DMS79 treated with DMSO at 0.1 percent for 48 hours (cell line): ENCODE measurements at places on chromosomes 16 and 17.
A peak's percentile ranks its signal among the peaks of the same experiment; 100 is the strongest.

DNA sequence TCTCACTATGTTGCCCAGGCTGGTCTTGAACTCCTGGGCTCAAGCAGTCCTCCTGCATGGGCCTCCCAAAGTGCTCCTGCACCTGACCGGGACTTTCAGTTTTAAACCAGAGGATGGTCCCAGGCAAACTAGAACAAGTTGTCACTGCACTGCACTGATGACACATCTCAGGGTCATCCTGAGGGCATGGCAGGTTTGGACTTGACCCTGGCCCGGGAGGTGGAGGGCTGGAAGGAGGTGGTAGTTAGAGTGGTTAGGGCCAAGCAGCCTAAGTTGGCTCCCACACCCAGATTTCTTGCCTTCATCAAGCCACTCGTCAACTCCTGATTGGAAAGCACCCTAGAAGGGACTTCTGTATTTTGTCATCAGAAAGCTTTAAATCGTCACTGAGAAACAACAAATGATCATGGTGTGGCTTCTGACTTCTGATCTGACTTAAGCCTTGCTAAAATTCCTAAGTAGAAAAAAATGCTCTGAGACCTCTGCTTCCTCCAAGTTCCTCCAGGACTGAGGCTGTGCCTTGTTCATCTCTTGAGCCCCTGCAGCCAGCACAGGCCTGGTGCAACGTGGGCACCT, 43.5 kb downstream of the EMP2 start:
- DNase-seq: no peak

GRCh38 chr17:68657576-68657975, 56.4 kb upstream of the FAM20A start:
- DNase-seq: no peak

DNA sequence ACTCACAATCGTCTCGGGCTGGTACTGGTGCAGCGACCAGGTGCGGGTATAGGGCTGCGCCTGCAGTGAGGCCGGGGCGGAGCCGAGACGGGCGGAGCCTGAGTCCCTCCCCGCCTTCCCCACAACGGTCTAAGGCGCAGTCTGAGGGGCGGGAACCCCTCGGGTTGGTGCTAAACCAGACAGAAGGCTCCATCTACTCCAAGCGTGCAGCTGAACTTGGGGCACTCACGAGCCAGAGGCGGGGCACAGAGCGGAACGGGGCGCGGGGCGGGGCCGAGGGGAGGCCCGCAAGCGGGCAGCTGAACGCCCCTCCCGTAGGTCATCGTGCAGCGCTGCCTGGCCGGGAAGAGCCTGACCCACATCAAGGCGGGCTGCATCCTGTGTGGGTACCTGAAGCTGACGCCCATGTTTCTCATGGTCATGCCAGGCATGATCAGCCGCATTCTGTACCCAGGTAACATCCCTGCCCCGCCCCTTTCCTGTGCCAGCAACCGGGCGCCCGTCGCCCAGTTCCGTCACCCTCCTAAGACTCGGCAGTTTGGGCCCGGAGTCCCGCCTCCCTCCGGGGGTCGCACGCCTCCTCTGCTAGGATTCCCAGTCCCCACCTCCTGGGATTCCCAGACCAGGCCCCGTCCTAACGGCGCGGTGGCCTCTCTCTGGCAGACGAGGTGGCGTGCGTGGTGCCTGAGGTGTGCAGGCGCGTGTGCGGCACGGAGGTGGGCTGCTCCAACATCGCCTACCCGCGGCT, 5.0 kb downstream of the SLC5A2 start:
- peak; percentile 85 for DNase-seq

GRCh38 chr16:31025339-31025738, 8.0 kb upstream of the STX4 start:
- no peak for DNase-seq

DNA sequence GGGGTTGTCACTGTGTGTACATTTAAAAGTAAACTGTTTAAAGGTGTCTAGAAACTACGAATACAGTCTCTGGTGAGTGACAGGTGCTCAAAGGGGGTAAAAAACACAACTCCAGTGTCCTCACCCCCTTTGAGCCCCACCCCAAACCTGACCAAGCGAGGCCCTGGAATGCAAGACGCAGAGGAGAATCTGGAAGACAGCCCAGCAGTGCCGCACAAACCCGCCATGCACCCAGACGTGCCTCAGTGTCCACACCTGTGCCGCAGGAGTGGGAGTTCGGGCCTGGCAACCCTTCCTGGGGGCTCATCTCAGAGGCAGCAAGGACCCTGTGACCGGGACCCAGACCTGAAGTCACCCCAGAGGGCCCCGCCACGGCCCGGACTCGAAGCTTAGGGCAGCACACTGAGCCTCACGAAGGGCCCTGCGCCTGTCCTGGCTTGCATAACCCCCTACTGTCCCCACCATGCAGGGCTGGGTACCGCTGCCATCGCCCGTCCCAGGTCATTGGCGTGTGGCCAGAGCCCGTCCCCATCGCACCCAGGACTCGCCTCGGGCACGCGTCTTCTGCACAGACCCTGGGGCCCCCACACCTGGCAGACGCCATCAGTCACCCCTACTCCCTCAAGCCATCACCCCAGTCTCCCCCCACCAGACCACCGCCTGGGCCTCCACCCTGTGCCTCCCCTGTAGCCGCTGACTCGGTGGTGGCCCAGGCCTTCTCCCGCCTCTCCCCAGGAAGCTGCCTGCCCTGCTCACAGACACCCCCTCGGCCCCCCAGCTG, 33.0 kb upstream of the ZC3H18 start:
- DNase-seq: no peak

- no peak for DNase-seq
Observed at GRCh38 chr17:27952366-27952765, 59.2 kb upstream of the LYRM9 start.

DNA sequence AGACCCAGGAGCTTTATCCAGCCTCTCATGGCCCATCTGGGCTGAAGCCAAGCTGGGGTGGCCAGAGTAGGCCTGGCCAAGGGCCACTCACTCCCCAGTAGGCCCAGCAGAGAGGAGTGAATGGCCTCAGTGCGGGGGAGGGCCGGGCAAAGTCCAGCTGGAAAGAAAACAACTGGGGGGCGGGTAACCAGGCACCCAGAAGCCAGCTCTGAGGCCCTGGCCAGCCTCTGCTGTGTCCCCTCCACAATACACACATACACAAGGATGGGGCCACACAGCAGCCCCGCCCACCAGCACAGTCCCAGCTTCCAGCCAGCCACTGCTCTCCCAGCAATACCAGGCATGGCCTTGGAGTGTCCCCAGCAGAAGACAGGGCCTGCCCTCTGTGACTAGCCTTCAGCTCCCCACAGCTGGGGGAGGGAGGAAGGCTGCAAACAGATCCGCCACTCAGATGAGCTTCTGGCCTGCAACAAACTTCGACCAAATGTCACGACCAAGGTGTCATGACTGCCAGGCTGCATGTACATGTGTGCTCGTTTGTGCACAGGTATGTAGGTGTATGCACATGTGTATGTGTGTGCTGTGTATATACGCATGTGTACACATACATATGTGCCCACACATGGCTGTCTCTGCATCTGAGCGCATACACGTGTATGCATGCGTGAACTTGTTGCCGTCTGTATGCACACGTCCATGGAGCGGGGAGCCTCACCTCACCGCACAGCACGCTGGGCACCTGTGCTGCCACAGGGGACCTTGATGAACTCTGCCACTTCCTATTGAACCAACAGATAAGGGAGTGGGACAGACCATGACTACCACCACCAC, 5.0 kb downstream of the CARHSP1 start:
- DNase-seq: no peak

DNA sequence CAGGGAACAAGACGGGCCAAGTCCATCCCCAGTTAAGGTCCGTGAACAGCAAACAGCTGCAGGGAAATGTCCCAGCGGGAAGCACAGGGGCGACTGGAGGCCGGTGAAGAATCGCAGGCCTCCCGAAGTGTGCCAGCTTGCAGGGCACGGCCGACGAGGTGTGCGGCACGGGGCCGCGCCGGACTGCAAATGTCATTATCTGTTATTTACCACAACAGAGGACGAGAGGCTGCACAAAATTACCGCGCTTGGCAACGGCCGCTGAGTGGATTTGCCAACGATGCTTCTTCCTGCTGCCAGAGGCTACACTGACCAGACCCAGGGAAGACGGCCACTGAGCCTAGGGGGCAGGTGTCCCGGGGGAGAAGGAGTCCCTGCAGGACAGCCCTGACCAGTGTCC, 53.1 kb downstream of the RPH3AL start:
- no peak for DNase-seq

DNA sequence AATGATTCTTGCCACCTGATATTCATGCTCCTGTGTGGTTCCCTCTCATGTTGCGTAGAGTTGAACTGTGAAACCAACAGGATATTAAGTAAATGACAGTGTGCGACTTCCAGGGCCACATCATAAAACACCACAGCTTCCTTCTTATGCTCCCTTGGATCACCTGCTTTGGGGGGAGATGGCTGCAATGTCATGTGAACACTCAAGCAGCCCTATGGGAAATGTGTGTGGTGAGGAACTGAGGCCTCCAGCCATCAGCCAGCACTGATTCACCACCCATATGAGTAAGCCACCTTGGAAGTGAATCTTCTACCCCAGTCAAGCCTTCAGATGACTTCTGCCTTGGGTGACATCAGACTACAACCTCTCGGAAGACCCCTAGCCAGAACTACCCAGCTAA, 427.5 kb downstream of the UTP18 start:
- DNase-seq: no peak

- DNase-seq: peak; percentile 67
Observed at GRCh38 chr16:69187446-69188235, 677 bp downstream of the SNTB2 start.

DNA sequence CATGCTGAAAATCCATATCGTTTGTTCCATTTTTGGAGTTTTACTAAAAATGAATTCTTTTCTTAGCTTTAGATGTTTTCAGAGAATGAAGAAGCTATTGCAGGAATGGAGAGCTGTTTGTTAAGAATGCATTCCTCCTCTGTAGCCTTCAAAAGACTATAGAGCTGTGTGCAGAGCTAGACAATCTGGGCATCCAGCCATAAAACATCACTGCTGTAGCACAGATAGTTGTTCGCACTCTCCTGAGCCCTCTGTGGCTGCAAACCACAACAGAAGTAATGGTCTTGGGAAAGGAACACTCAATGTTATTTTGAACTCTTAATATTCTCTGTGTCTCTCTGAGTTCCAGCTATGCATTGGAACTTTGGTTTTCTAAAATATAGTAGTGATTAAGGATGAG, 4.9 kb downstream of the TNRC6C start:
- peak; percentile 68 for DNase-seq

GRCh38 chr17:40552806-40553693, 12.2 kb downstream of the CCR7 start:
- no peak for DNase-seq

GRCh38 chr17:78717431-78717980, 64.6 kb downstream of the CYTH1 start:
- peak; percentile 21 for DNase-seq

DNA sequence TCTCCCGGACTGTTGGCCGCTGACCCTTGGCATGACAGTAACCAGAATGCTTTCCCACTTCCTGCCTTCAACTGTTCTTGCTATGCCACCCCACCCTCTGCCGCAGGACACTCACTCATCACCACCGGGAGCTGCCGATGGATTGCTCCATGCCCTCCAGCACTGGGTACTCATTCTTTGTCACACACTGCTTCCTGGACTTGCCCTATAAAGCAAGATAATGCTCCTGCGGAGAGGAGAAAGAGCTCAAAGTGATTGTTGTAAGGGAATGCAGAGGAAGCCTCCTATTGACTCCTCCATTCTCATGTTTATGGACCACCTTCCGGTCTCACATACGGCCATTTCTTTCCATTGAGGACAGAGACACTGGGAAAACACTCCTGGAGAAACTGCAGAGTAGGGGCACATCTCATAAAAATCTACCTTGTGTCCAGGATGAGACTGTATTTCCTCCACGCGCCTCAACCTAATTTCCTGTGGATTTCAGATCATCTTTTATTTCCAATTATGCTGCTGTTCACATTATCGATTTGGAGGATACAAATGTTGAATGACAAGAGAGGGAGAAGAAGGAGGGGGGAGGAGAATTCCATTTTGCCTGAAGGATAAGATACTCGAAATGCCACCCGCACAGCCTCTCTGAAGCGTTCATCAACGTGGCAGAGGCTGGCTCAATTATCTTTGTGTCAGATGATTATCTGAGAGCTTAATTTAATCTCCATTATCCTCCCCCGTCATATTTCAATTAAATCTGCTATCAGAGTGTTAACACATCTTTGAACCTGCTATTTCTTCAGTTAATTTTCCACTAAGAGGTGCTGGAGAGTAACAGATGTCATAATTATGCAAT, 486.1 kb upstream of the SALL1 start:
- DNase-seq: no peak

- DNase-seq: no peak
Observed at GRCh38 chr16:57694231-57694724, 328 bp upstream of the DRC7 start.

GRCh38 chr17:17426184-17426583, 50.6 kb upstream of the MED9 start:
- DNase-seq: no peak

DNA sequence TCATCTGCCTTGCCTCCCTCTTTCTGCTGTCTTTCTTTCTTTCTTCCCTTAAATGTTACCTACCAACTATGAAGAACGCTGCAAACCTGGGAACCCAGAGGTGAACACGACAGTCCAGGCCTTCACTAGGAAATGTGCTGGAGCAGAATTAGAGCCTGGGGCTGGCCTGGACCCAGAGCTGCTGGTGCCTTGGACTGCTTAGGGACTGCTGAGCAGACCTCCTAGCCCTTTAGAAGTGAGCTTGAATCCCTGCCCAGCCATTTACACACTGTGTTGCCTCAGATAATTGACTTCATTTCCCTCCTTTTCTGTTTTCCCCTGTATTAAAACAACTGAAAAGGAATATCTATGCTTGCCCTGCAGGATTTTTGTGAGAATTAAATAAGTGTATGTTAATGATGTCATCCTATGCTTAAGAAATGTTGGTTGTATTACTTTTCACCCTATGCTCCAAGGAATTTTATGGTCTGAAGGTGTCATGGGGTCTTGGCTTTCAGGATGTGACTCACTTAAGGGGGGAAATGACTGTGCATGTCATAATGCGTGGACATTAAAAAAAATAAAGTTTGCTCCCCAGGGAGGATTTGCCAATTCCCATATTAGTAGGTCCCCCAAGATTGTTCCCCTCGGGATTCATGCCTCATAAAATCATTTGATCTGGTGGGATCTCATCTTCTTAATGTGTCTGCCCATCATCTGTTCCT, 11.5 kb downstream of the CDH13 start:
- no peak for DNase-seq

DNA sequence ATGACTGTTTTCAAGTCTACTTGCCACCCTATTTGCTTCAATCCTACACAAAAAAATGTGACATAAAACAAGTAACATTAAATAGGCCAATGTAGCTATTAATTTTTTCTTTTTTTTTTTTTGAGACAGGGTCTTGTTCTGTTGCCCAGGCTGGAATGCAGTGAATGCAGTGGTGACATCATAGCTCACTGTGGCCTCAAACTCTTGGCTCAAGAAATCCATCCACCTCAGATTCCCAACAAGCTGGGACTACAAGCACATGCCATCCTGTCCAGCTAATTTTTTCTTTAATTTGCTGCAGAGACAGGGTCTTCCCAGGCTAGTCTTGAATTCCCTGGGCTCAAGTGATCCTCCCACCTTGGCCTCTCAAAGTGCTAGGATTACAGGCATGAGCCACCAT, 29.4 kb downstream of the ANKFY1 start:
- DNase-seq: no peak
